T-helper 17 cell (primary cell): ENCODE measurements at places on chromosomes 3 and 15.

- H3K27ac ChIP-seq, result no peak overlapping the region
- no peaks in the 10 kb centered on the region for H3K4me1 ChIP-seq
- H3K27me3 ChIP-seq, result peaks cover 38% of the 10 kb centered on the region
- no peak for DNase-seq
- no peaks in the 10 kb centered on the region for H3K36me3 ChIP-seq
These were observed 309.0 kb downstream of the NTRK3 start for GRCh38 chr15:87947560-87947959.

DNA sequence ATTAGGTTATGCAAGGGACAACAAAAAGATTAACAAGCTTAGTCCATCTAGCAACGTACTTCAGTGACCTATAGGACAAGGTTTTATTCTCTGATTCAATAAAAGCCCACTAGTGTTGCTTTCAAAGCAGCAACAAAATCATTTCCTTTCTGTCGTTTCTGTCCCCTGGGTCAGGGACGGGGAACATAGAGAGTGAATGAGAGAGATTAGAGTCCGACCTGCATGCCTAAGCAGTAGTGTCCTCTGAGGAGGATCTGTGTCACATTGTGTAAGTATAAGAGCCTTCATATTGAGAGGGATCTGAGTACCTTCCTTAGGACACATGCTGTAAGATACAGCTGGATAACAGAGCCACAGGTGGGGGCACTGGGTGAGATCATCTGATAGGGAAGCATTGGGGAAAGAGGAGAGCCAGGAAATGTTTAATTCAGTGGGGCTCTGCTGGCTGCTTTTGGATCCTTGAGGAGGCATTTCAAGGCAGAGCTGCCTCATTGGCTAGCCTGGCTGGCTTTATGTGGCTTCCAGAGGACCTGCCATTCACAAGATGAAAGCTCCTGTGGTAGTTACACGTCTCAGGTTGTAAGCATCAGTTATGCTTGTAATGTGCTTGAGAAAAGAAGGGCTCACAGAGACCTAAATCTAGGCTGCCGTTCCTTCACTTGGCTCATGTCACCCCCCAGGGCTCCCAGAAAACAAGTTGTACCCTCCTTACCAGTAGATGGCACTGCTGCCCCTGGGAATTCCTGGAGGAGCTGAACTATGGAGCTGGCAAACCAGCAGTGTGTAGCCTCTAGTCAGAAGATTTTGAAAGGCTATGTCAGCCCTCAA lies 2.7 kb downstream of the TMEM108 start:
- peaks cover 50% of the 10 kb centered on the region for H3K27me3 ChIP-seq
- DNase-seq, result no peak
- no peaks in the 10 kb centered on the region for H3K4me1 ChIP-seq
- H3K36me3 ChIP-seq, result no peaks in the 10 kb centered on the region

- H3K4me3 ChIP-seq, result no peak overlapping the region
- peaks cover 4% of the 10 kb centered on the region for H3K4me1 ChIP-seq
- H3K27ac ChIP-seq, result no peak overlapping the region
These were observed 122.8 kb upstream of the CGNL1 start for GRCh38 chr15:57253500-57253899.

DNA sequence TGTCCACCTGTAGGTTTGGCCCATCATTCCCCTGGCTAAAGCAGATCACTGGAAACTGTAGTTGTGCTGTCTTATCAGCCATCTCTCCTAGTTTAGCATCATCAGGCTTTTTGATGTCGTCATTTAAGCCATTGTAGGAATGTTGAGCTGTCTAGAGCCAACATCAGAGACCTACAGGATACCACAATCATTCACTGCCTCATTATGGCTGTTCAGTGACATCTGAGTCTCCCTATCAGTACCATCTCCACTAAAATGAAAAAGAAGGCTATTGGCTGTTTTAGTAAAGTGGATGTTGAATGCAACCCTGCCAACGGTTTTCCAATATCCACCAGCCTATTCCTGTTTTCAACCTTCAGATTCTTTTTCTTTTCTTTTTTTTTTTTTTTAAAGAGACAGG lies 29.2 kb downstream of the RLBP1 start:
- no peak for DNase-seq
- peaks cover 9% of the 10 kb centered on the region for H3K36me3 ChIP-seq
- H3K27ac ChIP-seq, result peak overlapping the region; percentile 82
- H3K4me1 ChIP-seq, result peaks cover 8% of the 10 kb centered on the region
- no peaks in the 10 kb centered on the region for H3K27me3 ChIP-seq
- no peak overlapping the region for H3K4me3 ChIP-seq

DNA sequence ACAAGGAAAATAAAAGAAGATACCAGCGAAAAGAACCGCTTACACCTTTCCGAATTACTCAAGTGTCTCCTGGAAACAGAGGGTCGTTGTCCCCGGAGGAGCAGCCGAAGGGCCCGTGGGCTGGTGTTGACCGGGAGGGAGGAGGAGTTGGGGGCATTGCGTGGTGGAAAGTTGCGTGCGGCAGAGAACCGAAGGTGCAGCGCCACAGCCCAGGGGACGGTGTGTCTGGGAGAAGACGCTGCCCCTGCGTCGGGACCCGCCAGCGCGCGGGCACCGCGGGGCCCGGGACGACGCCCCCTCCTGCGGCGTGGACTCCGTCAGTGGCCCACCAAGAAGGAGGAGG lies 325 bp downstream of the ALCAM start:
- peak overlapping the region; percentile 98 for H3K4me3 ChIP-seq
- DNase-seq, result peak; percentile 18
- H3K27me3 ChIP-seq, result peaks cover 21% of the 10 kb centered on the region
- no peaks in the 10 kb centered on the region for H3K36me3 ChIP-seq

DNA sequence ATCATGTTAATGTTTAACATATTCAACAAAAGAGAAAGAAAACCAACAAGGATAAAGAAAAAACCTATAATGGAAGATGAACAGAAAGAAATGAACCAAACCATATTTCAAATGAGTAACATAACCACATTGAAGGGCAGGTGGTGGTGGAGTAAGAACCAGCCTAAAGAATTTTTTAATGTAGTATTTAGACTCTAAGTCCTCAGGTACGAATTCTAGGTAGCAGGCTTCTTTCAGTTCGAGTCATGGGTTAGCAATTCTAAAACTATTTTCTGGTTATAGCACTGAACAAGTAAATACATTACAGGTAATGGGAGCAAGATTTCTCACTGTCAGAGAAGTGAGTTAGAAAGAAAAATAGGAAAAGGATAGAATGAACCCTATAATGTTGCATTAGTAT lies 24.4 kb downstream of the DCBLD2 start:
- H3K27me3 ChIP-seq, result no peaks in the 10 kb centered on the region
- no peaks in the 10 kb centered on the region for H3K36me3 ChIP-seq
- no peak for DNase-seq
- H3K27ac ChIP-seq, result no peak overlapping the region
- H3K4me3 ChIP-seq, result no peak overlapping the region

- no peak for DNase-seq
- peaks cover 2% of the 10 kb centered on the region for H3K36me3 ChIP-seq
- peaks cover 46% of the 10 kb centered on the region for H3K27me3 ChIP-seq
- no peak overlapping the region for H3K27ac ChIP-seq
These were observed 159.9 kb upstream of the PFN2 start for GRCh38 chr3:150130404-150131100.

DNA sequence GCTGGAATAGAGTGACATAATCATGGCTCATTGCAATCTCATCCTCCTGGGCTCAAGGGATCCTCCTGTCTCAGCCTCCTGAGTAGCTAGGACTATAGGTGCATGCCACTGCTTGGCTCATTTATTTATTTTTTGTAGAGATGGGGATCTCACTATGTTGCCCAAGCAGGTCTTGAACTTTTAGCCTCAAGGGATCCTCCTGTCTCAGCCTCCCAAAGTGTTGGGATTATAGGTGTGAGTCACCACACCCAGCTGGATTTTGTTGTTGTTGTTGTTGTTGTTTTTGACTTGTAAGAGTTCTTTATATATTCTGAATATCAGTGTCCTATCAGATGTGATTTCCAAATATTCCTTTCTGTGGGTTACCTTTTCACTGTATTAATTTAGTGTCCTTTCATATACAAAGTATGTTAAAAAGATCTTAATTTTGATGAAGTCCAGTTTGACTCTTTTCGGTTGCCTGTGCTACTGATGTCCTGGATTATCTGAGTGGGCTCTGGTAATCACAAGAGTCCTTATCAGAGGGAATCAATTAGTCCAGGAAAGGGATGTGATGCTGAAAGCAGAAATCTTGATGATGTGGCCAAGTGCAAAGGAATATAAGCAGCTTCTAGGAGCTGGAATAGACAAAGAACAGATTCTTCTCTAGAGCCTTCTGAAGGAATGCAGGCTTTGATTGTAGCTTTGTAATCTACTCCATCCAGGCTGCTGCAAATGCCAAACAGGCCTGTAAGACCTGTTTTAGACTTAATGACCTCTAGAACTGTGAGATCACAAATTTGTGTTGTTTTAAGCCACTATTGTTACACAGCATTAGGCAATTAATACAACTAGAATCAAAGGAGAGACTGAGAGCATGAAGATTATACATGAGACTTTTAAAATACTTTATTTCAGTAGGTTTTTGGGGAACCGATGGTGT lies 30.2 kb downstream of the NCK1 start:
- H3K36me3 ChIP-seq, result peaks cover 4% of the 10 kb centered on the region
- peaks cover 38% of the 10 kb centered on the region for H3K4me1 ChIP-seq
- no peak overlapping the region for H3K27ac ChIP-seq
- H3K27me3 ChIP-seq, result no peaks in the 10 kb centered on the region

DNA sequence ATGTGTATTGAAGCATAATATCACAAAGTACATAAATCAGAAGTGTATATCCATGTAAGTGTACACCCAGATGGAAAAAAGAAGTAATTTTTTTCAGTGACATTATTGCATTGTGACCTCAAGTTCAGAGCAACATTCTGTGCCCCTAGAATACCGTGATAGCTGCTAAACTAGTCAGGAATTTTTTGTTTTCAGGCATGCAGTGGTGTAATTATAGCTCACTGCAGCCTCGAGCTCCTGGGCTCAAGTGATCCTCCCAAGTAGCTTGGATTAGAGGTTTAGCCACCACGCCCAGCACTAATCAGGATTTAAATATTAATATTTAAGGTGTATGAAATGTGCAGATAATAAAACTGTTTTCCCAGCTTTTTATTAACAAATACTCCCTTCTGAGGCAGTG lies 25.5 kb downstream of the SEC62 start:
- peak overlapping the region; percentile 83 for H3K27ac ChIP-seq
- no peaks in the 10 kb centered on the region for H3K27me3 ChIP-seq
- peaks cover 10% of the 10 kb centered on the region for H3K36me3 ChIP-seq
- H3K4me3 ChIP-seq, result no peak overlapping the region

GRCh38 chr15:32904448-32904847 lies 186.6 kb downstream of the GREM1 start:
- peaks cover 7% of the 10 kb centered on the region for H3K27me3 ChIP-seq
- H3K27ac ChIP-seq, result no peak overlapping the region
- H3K4me3 ChIP-seq, result no peak overlapping the region

DNA sequence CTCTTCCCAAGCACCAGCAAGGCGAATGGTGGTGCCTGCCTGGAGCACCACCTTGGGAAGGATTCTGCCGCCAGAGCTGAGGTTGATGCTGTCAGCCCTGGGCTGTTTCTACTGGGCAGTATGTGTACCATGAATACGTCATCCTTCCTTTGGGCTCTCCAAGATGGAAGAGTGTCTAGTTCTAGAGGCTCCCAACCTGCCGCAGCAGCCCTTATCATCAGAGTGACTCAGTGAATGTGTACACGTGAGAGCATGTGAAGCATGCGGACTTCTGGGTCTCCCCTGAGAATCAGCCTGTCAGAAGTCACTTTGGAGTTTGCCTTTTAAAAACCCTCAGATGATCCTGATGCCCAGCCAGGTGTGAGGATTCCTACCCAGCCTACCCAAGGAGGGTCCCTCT lies 20.9 kb downstream of the PLA2G4D start:
- H3K27ac ChIP-seq, result no peak overlapping the region
- H3K4me3 ChIP-seq, result no peak overlapping the region
- peaks cover 11% of the 10 kb centered on the region for H3K27me3 ChIP-seq
